ENCODE measurements at places on chromosomes 6 and 20.

GRCh38 chr20:44758247-44759101 lies 12.8 kb downstream of the KCNK15 start:
- DNase-seq: no peak

DNA sequence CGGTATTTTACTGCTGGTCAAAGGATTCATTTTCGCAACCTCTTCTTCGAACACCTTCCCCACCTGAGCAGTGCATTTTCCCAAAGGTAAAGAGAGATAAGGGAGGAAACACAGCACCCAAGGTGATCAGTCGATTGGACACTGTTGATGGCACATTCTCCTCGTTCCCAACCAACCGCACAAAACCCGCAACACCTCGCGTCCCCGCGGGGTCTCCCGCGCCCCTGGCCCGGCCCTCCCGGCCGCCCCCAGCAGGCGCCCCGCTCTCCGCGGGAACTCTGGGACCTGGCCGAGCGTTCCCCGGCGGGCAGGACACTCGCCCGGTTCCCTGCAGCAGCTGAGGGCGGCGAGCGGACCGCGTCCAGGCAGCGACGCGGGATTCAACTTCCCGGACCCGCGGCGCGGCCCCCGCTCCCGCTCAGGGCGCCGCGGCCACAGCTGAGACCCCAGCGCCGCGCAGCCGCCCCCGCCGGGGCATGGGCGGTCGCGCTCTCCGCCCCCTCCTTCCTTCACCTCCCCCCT lies 506 bp downstream of the RGS17 start:
- DNase-seq: no peak

DNA sequence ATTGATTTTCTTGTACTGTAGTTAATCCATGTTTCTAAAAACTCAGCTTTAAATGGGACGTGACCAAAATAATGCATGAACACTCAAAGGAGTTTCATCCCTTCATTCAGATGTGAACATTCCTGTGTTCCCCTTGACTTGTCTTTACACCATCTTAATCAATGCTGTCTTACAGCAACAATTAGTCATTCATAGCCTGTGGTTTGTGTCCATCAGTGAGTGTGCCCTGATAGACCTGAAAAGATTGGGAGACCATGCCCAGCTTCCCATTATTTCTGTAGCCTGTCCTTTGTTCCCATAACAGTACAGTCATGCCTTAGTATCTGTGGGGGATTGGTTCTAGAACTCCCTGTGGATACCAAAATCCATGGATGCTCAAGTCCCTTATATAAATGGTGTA lies 23.9 kb downstream of the NT5E start:
- no peak for DNase-seq

- no peak for DNase-seq
Observed at GRCh38 chr6:24899997-24900325, 35.8 kb downstream of the RIPOR2 start.

- DNase-seq: no peak
Observed at GRCh38 chr20:39258253-39258652, 296.1 kb downstream of the DHX35 start.

Data from fibroblast of skin of right quadriceps (primary cell).